ENCODE measurements at places on chromosomes 12 and 14.

- no peak for DNase-seq
These were observed 117.1 kb downstream of the NTF3 start for GRCh38 chr12:5549011-5549410.

DNA sequence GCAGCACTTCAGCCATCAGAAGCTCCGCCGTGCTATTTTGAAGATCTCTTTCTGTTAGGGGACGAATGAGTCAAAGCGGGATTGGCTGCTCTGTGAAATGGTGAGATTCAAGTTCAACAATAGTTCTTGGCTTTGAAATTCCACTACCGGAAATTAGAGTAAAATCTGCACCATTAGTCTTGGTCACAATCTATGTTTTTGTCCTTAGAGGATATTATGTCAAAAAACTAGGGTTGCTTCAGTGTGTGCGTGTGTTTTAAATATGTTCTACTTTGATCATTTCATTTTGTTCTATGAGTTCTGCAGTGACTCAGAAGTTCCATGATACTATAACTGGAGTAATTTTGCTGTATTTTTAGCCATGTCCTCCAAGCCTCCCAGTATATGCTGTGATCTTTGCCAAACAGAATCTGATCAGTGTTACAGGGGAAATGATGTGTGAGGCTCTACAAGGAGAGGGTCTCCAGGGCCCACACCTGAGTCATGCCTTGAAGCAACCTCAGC lies 22.6 kb downstream of the GPHB5 start:
- no peak for DNase-seq

- DNase-seq, result no peak
These were observed 1008.4 kb downstream of the SLC6A15 start for GRCh38 chr12:83904175-83904574.

DNA sequence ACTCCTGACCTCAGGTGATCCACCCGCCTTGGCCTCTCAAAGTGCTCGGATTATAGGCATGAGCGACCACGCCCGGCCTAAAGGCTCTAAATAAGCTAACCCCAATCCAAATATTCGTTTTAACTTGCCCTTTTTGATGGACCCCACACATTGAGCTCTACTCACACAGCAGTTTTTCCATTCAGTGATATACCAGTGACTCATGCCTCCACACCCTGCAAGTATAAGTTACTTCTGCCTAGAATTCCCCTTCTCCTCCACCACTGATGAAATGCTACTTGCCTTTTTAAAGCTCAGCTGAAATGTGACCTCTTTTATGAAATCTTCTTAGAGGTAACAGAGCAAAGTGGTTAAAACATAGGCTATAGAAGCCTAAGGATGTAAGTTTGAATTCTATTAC lies 68.8 kb downstream of the EXOC5 start:
- DNase-seq, result peak; percentile 53

DNA sequence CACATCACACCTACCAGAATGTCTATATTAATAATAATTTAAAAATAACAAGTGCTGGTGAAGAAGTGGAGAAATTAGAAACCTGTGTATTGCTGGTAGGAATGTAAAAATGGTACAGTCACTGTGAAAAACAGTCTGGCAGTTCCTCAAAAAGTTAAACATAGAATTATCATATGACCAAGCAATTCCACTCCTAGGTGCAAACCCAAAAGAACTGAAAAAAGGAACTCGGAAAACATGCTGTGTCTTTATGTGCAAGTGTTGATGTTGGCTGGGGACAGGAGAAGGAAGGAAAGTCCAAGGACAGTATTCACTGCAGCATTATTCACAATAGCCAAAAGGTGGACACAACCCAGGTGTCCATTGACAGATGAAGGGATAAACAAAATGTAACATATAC lies 146.5 kb downstream of the TTC7B start:
- no peak for DNase-seq

DNA sequence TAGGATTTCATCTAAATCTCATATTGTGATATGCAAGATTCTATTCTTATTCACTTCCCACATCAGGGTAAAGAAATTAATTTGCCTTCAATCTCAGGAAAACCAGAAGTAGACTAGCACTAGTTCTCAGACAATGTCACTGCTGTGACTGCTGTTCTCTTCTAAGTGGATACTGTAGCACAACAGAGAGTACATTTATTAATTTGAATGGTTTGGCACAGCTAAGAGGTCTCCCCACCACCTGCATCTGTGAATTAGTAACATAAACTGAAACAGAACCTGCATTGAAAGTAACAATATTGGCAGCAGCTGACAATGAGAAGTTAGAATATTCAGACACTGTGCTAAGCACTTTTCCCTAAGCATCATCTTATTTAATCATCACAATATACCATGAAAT lies 253.1 kb downstream of the PDZRN4 start:
- no peak for DNase-seq
